ENCODE measurements at places on chromosomes 1 and 21. TPM values are rescaled to one million over a fixed set of nuclear protein-coding genes. Genes with fewer than 3 reads are reported as not detected.

DNA sequence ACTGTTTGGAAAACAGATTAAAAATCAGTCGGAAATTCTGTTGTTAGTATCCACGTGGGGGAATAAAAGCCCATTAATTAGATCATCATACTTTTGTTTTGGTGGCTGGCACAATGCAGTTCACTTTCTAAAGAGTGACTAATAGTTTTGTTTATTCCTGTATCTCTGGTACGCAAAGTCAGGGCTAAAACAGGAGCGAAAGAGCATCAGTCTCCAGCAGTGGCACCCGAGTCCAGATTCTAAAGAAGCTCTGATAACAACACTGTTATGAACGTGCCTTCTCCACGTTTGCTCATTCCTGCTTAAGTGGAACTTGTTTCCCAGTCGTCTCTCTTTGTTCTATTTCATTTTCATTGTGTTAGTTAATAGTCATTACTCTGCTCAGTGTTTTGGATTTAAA lies 69.6 kb downstream of the HSPA13 start:
- no peak for DNase-seq

The COL24A1 gene
- total RNA-seq, result 1.3 TPM

DNA sequence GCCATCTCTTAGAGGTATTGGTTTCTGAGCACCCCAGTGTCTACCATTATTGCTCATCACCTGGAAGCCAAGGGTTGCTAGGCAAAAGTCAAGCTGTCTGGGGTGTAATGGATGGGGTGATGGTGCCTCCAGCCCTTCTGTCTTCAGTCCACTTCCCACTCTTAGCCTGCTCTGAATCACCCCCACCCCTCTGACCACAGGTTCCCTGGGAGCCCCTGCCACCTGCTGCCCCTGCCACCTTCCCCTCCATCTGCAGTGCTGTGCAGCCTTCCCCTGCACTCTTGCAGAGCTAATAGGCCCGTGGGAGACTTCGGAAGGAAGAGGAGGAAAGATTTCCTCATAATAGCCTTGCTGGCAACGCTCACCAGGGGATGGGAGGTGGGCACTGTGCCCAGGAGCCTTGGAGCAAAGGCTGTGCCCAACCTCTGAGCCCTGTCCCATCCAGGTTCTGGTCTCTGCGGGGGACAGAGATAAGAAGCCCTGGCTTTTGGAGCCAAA lies 35.5 kb downstream of the CAPN2 start:
- no peak for DNase-seq

The FLVCR1 gene
- total RNA-seq, result 1.7 TPM

The PIGR gene
- 0.22 TPM for total RNA-seq

- DNase-seq, result no peak
Observed at GRCh38 chr1:98763488-98764150, 102.1 kb downstream of the SNX7 start.

DNA sequence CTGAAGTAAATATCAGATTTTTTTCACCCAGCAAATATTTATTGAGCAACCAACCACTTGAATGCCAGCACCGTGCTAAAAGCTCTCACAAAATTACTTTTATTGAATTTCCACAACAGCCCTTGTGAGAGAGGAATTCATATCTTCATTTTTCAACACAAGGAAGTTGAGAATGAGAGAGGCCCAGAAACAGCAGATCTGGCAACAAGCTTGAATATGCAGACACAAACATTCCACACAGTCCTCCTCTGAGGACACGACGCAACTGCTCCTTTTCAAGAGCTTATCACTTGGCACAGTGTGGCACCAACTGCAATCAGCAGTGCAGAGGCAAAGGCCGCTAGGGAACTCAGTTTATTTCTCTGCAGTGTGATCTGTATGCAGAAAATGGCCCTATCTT lies 32.2 kb upstream of the IFNAR2 start:
- no peak for DNase-seq

DNA sequence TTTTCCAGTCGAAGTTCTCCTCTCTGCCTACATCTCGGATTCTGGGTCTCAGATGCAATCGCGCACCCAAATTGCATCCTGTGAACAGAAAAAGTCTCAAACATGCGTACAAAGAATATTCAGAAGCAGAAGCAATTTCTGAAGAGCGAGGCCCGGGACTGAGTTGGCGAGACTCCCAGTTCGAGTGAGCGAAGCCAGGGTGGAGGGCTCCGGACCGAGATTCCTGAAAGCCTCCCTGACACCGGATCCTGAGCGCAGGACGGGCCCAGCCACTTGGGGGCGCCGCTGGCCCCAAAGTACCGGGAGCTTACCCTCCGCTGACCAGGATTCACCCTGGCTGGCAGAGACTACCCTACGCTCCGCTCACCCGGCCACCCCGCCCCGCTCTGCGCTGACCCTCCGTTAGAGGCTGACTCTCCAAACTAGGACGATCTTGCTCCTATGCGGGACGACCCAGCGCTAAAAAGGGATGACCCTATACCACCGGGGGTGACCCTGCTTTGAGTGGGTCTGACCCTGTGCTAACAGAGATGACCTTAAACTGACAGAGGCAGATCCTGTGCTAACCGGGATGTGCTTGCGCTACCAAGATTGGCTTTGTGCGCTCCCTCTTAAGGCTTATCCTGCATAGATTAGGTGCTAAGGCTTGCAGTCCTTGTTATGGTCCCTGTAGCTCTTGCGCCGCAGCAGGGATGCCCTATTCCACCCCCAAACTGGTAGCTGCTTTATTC lies 12.1 kb downstream of the FOXD2 start:
- DNase-seq, result no peak

DNA sequence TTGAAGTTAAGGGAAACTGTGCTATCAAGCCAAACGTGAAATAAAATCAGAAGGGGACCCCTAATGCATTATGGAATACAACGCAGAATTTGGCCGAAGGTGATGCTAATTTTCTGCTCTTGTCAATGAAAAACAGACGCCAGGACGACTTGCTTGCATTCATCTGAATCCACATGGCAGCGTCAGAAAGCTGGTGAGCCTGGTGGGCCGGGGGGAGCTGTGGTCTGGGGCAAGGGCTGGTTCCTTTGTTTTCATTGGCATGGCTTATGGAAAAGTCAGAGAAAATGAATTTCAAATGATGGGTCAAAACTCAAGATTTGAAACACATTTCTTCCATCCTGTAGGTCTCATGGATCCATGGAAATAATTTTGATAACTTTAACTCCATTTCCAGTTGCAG lies 86.4 kb upstream of the RUNX1 start:
- DNase-seq, result no peak

DNA sequence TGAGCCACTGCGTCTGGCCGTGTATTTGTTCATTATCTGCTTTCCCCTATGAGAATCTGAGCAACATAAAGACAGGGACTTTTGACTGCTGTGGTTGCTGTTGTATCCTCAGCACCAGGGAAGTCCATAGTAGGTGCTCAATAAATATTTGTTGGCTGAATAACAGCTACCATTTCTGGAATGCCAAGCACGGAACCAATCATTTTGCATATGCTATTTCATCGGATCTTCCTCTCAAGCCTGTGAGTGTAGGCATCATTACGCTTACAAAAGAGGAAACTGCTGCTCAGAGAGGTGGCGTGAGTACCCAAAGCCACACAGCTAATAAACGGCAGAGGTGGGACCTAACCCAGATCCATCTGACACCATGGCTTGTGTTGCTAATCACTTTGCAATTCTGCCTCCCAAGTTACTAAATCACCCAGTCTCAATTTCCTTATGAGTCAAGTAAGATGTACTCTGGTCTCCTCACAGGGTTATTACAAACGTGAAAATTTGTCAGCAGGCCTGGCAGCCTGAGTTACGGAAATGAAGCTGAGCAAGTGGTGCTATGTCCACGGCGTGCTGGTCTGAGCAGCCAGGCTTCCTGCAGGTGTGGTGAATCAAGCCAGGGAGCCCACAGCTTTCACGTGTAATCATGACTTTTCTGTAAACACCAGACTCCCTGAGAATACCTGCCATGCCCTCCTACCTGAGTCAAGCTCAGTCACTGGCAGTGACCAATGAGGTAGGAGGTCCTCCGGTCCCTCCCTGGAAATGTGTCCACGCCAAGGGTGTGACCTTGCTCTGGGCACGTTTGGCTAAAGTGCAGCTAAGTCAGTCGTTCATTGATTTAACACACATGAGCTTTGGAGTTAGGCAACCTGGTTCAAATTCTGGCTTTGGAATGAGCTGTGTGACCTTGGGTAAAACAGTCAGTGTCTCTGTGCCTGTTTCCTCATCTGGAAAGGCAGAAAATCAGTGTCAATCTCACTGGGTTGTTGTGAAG lies 4.8 kb upstream of the RHCE start:
- no peak for DNase-seq

The RNF186 gene
- total RNA-seq, result not detected

GRCh38 chr1:56921479-56921878 lies 44.3 kb downstream of the C8B start:
- DNase-seq, result no peak

- no peak for DNase-seq
Observed at GRCh38 chr1:56133522-56134472, 445.6 kb downstream of the PLPP3 start.

DNA sequence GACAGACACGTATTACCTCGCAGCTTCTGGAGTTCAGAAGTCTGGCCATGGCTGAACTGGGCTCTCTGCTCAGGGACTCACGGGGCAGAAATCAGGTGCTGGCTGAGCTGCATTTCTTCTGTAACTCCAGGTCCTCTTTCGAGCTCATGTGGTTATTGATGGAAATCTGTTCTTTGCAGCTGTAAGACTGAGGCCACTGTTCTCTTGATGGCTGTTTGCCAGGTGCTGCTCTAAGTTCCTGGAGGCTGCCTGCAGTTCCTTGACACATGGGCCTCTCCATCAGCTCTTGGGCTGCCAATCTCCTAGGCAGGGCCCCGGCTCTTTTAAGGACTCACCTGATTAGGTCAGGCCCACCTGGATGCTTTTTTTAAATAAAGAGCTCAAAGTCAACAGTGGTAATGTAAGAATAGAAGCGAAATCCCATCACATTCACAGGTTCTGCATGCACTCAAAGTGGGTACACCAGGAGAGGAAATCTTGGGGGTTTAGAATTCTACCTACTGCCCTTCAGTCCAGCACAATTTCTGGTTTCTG lies 139.1 kb downstream of the KAZN start:
- DNase-seq, result no peak

DNA sequence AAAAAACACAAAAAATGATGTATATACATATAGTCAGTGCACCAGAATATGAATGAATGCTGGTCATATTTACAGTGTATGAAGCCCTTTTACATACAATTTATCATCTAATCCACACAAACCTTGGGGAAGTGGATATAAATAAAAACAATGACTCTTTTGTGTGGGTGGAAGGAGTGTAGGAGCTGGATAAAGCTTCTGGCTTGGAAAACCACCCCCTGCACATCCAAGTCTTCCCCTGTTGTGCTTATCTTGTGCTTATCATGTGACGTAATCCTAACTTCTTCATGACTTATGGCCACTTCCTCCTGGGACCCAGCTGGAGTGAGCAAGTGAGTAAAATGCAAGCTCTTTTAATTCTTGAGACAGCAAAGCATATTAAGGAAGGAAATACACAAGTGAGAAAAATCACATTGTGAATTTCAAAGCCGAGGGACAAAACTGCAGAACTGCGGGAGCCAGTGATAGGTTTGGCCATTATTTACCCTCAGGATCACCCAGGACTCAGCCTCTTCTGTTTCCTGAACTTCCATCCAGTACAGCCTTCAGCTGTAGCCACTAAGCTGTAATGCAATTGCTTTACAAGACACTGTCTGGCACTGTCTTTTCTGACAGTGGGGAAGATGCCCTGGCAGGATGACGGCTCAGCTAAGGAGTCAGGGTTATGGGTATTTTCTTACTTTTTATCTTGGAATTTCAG lies 104.0 kb upstream of the PPM1J start:
- DNase-seq, result no peak

- no peak for DNase-seq
Observed at GRCh38 chr1:201324821-201325677, 41.7 kb downstream of the PKP1 start.

GRCh38 chr1:65180977-65181376 lies 33.0 kb downstream of the AK4 start:
- no peak for DNase-seq

GRCh38 chr1:206785182-206785765 lies 13.0 kb upstream of the IL10 start:
- no peak for DNase-seq

DNA sequence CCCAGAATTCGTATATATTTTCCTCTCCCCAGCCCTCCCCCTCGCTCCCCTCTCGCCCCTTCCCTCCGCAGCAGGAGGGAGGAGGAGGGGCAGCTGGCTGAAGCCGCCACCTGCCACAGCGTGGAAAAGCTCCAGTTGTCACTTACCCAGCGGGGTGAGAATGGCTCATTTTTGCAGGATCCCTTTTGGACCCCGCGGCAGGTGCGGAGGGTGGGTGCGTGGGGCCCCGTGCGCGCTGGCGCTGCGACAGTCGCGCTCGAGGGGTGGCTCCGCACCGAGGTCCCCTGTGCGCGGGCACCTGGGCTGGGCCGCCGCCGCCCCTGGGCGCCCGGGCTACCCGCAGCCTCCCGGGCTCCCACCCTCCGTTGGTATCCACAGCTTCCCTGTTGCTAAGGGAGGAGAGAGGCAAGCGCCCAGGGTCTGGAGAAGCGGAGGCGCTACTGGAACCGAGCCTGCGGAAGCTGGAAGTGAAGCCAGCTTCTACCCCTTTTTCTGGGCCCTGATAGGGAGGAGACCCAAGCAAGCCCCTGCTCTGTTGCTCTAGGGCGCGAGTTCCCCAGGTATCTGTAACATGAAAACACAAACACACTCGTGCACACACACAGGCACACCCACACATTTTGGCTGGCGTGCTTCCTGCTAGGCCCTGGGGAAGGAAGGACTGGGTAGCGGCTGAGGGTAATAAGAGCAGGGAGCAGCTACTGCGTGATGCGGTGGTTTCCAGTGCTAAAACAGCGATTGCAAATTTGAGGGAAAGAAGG lies at the start of gene ERICH3:
ERICH3 (minus strand) TSS at position 442 of the 761 bp plus-strand sequence; CDS start at position 169, 273 bp downstream.
- DNase-seq, result no peak

GRCh38 chr1:116515702-116516101 lies 55.1 kb downstream of the CD58 start:
- no peak for DNase-seq

The RGS13 gene
- 0.27 TPM for total RNA-seq

Data from cardiac septum (tissue), 1 donor.